ENCODE measurements at places on chromosomes 1 and 21. TPM values are rescaled to one million over a fixed set of nuclear protein-coding genes. Genes with fewer than 3 reads are reported as not detected.

DNA sequence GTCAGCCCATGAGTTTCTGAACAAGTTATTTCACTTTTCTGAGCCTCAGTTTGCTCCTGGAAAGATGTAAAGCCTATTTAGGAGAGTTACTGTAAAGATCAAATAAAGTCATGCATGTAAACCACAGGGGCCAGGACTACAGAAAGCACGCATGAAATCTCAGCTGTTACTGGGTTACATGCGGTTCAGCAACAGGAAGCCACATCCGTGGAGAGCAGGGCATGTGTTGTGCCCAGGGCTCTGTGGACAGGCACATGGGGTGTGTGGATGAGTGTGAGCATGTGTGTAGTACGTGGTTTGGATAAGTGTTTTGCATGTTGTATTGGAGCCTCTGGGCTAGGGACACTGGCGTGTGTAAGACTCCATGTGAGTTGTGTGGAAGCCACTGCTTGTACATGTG lies 2.2 kb upstream of the EPHA2 start:
- DNase-seq: no peak

CD1B gene
- not detected for total RNA-seq

RHD gene
- total RNA-seq: 0.13 TPM

DNA sequence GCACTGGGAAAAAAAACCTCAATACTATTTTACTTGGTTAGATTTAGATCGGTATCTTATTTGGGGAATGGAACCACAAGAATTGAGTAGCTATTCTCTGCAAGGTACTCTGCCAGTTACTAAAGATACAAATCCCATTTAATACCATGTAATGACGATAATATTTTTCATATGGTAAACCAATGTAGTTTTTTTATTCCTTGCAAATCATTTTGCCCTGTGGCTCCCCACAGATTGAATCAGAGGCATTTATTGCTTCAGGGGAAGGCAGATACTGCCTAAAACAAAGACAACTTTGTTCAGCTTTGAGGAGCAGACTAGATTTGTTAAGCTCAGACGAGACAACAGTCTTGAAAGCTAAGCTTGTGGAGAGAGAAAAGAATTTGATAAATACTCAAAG lies 226.7 kb upstream of the RUNX1 start:
- no peak for DNase-seq
